ENCODE measurements at places on chromosomes 2 and 18.

- no peak for DNase-seq
Observed at GRCh38 chr18:58249712-58250111, 205.7 kb downstream of the NEDD4L start.

DNA sequence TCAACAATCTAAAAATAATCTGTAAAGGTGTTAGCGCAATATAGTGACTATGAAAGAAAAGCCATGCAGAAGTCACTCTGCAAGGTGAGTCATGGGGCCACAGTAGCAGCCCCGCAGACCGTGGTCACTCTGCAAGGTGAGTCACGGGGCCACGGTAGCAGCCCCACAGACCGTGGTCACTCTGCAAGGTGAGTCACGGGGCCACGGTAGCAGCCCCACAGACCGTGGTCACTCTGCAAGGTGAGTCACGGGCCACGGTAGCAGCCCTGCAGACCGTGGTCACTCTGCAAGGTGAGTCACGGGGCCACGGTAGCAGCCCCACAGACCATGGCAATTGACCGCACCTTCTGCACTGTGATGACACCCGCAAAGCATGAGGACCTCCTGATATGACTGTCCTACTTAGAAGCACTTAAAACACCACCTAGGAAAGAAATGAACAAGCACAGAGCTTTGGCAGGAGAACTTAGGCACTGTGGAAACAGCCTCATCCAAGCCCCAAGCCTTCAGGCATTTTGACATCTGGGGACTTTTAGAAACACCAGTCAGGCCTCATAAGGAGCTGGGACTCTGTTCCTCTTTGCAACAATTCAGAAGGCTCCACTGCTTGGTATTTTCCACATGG, 70.1 kb downstream of the LDLRAD4 start:
- no peak for DNase-seq

- no peak for DNase-seq
Observed at GRCh38 chr2:16173893-16174692, 233.7 kb downstream of the MYCN start.

- DNase-seq: no peak
Observed at GRCh38 chr18:55473058-55473457, 114.9 kb downstream of the TCF4 start.

DNA sequence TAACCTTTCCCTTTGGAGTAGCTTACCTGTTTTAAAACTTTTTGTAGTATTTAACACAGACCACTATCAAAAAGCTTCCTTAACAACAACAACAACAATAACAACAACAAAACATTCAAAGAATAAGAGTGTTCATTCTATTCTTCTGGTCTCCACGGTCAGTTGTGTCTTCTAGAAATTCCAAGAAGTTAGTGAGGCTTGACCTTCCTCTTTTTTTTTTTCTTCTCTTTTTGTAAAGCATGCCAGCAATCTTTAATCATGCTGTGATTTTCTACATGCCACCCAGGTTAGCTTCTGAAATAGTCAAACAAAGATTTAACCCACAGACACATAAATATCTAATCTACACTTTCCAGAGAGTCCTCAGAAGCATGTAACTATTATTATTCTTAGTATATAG, 28.4 kb upstream of the KLHL14 start:
- no peak for DNase-seq

DNA sequence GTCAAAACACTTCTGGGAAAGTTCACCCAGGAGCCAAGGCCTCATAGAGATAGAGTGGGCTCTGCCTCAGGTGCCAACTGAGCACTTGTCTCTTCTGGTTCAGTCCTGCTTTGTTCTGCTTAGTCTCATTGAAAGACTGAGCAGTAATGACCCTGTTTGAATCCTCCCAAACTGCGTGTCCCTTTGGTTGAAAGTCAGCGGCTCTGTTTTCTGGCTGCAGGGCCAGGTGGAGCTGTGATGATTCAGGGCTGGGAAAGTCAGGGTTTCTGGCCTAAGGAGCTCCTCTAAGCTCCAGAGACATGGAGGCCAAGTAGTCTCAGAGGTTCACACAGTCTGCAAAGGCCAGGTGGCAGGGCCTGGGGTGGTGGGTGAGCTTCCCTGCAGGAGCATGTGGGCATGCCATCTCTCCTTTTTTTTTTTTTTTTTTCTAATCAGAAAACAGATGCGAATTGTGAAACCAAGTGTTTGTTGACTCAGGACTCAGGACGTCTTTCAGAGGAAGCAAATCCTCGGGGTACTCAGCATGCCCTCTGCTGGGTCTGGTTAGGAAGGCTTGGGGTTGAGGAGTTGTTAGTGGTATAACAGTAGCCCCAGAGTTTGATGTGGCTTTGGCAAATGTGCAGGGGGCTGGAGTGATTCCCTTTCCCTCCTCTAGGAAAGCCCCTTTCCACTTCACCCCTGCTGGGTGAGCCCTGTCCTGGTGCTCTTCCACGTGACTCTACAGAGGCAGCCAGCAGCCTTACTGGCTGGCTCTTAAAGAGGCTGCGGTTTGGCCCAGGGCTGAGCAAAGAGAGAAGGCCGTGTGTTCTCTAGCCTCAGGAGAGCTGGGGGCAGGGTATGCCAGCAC, 38.3 kb downstream of the TMEM17 start:
- no peak for DNase-seq

GRCh38 chr2:120555092-120555491, 180.6 kb upstream of the GLI2 start:
- DNase-seq: no peak

DNA sequence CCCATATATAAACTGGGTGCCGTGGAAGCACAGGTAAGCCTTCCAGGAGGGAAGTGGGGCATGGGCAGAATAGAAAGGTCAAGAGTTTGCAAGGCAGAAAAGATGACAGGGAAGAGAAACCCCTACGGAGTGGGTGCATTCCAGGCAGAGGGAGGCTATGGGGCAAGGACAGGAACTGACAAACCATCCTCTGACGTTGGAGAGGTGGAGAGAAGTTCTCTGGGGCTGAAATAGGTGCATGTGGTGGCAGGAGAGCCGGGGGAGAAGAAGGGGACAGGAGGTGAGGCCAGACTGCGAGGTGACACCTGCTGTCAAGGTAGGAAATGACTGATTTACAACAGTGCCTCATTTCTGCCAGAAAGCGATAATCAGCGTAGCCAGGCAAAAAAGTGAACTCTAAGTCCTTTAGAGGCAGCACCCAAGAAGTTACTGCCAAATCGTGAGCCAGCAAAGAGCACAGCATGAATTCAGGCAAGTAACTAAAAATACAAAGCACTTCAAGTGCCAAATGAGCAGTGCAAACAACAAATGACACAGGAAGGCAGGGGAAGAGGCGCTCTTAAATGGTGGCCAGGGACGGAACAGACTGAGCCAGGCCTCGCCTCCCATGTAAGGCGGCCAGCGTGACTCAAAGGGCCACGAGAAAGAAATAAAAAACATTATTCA, 113.3 kb upstream of the ACVR1C start:
- no peak for DNase-seq

GRCh38 chr2:493228-493627, 184.0 kb downstream of the TMEM18 start:
- no peak for DNase-seq

DNA sequence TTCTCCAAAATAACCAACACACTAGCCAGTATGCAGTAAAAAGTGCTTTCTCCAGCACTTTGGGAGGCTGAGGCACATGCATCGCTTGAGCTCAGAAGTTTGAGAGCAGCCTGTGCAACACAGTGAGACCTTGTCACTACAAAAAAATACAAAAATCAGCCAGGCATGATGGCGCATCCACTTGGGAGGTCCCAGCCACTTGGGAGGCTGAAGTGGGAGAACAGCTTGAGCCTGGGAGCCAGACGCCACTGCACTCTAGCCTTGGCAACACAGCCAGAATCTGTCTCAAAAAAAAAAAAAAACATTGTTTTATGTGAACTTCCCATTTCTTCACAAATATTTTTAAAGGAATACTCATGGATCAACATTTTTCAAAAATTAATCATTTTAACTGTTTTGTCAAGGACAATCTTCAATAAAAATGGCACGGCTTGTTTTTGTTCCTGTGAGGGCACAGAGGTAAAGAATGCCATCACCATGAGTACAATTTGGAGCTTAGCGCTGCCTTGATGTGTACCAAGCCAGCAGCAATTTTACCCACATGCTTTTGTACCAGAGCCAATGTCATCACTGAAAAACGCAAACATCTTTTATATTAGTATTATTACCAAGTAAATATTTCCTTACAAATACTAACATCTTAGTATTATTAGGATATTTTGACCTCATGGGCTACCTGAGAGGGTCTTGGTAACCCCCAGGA, 26.7 kb downstream of the RAB1A start:
- no peak for DNase-seq

DNA sequence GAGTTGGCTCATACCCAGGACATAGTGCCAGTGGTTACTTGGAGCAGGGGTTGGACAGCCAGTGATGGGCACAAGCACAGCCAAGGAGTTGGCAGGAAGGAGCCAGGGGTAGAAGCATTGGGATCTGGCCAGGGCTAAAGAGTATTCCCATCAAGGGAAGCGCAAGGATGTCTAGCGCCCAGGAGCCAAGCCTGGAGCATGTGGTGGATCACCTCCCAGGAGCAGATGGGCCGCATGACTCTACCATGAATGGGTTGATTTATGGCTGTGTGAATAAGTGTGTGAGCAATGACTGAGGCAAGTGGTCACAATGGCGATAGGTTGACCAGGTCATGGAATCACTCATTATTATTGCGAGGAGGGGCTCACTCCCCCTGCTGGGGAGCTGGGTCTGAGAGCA, 111.1 kb downstream of the FHOD3 start:
- no peak for DNase-seq

- no peak for DNase-seq
Observed at GRCh38 chr2:149353421-149353820, 23.0 kb downstream of the LYPD6 start.

GRCh38 chr2:26300234-26300925, 45.6 kb upstream of the SELENOI start:
- no peak for DNase-seq

GRCh38 chr2:219658196-219658846, 30.9 kb downstream of the SLC4A3 start:
- no peak for DNase-seq

DNA sequence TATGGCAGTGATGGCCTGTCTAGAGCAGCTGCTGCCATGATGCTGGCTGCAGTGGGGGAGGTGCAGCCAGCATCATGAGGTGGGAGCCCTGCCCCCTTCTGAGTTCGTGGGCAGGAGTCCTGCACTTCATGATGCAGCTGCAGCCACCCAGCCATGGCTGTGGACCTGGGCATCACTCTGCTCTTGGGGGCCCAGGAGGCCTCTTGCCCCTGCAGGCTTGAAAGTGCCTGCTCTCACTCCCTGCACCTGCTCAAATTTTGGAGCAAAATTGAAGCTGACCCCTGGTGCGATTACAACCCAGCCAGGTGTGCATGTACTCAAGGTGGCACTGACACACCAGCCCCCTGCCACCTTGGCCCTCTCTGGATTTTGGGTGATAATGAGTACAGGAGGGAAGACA, 712.9 kb downstream of the NUP35 start:
- no peak for DNase-seq
